Cortex of kidney (tissue), 1 donor: ENCODE measurements at places on chromosomes 3 and 15.

GRCh38 chr3:169494982-169495381, 168.5 kb downstream of the MECOM start:
- DNase-seq, result no peak

DNA sequence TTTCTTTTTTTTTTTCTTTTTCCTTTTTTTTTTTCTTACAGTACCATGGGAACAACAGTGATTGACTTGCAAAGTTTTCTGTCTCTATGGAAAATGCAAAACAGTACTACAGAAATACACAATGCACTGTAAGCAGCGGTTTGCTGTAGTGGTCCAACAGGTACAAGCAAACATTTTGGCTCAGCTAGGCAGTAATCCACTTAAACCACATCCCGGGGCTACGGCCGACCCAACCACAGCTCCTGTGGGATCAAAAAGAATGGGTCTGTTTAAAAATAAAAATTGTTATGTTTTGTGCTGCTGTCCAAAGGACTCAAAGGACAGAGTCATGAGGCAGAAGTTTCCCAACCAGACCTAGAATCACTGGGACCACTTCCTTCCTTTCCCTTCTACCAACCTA, 667.1 kb upstream of the ADAMTS9 start:
- DNase-seq, result no peak

DNA sequence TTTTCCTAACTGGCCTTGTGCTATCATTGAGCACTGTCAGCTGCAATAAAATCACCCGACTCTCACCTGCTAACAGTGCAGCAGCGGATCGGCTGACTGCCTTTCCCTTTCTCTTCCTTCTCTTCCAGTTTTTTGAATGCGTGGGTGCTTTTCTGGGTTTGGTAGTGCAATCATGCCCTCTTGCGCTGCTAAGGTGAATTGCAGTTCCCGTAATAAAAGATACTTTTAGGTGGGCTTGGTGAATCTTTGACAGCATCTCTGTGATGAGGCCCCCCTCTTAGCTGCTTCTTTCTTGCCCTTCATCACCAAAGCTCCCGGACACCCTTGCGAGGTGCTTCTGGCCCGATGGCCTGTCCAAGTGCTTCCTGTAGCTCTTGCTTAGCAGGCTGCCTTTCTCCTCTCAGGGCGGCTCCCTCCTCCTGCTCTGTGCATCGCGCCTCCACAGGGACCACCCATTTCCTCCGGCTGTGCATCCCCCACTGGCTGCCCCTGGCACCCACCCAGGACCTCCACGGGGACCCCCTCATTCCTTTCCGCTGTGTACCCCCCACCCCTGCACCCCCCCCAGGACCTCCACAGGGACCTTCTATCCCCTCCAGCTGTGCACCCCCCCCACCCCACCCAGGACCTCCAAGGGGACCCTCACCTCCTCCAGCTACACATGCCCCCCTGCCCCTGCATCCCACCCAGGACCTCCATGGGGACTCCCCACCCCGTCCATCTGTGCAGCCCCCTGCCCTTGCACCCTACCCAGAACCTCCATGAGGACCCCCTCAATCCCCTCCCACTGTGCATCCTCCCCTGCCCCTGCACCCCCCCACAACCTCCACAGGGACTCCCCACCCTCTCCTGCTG, 50.8 kb upstream of the RPL32 start:
- DNase-seq, result no peak

- DNase-seq, result no peak
These were observed 109.4 kb downstream of the KLHL25 start for GRCh38 chr15:85685356-85685755.

- no peak for DNase-seq
These were observed 49.1 kb upstream of the CSPG4 start for GRCh38 chr15:75761446-75762356.

DNA sequence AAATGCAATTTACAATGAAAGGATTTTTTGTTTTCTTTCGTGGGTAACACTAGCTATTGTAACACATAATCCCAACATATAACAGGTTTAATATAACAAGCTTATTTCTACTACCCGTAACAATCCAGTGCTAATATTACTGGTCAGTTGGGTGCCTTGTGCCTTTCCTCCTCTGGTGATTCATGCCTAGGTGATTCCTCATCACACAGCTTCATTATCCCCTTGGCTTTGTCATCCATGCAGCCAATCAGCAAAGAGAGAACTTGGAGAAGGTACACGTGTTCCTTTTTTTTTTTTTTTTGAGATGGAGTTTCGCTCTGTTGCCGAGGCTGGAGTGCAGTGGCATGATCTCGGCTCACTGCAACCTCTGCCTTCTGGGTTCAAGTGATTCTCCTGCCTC, 30.7 kb downstream of the CHST14 start:
- DNase-seq, result no peak
